ENCODE measurements at places on chromosomes 3 and 15. TPM values are rescaled to one million over a fixed set of nuclear protein-coding genes. Genes with fewer than 3 reads are reported as not detected.

Gene PLA2G4F
- total RNA-seq = 2.9 TPM

Gene SLC24A5
- total RNA-seq = not detected

Gene THRB
- 19.4 TPM for total RNA-seq

Gene OCA2
- 0.57 TPM for total RNA-seq

Gene FAM219B
- total RNA-seq = 75.4 TPM

Gene CLDN1
- total RNA-seq = 39.3 TPM

Gene GTF2E1
- 23.7 TPM for total RNA-seq

Gene DPPA4
- not detected for total RNA-seq

Gene SLC12A1
- not detected for total RNA-seq
